ENCODE measurements at places on chromosomes 1 and 21.

- DNase-seq = no peak
Observed at GRCh38 chr1:30903343-30904034, 5.1 kb downstream of the SDC3 start.

DNA sequence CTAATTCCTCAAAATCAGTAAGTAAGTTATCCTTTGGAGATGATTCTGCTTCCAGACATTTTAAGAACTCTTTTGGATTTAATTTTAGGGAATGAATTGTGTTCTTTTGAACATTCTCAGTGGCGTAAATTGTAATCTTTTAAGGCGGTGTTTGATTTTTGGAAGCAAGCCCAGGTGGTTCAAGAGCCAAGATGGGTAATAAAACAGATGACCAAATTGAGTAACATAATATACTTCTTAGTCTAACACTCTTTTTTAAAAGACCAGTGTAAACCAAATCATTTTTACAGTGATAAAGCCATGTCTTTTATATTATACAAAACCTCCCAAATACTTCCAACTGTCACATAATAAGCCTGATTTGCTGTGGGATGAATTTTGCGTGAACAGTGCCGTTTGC lies 133.8 kb downstream of the LRRC40 start:
- no peak for DNase-seq

DNA sequence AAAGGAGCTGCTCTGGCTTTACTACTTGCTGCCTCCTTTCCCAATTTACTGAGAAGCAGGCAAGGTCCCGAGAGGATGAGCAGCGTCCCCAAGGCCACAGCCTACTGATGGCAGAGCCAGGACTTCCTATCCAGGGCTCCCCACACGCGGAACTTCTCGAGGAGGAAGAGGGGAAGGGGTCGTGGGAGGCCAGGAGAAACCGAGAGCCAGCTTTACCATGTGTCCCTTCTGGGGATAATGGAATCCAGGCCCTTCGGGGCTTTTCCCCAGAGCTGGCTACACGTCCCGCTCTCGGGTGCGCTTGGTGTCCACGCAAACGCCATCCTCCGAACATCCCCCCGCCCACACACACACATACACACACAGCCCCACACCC lies 4.3 kb upstream of the CCN1 start:
- DNase-seq = no peak

- DNase-seq = no peak
Observed at GRCh38 chr1:2977886-2978611, 43.2 kb upstream of the ACTRT2 start.

- DNase-seq = no peak
Observed at GRCh38 chr1:47187231-47187925, 2.5 kb downstream of the PDZK1IP1 start.

- DNase-seq = no peak
Observed at GRCh38 chr21:26185446-26185845, 14.9 kb upstream of the APP start.

- DNase-seq = no peak
Observed at GRCh38 chr1:101190441-101190840, 46.4 kb upstream of the S1PR1 start.

DNA sequence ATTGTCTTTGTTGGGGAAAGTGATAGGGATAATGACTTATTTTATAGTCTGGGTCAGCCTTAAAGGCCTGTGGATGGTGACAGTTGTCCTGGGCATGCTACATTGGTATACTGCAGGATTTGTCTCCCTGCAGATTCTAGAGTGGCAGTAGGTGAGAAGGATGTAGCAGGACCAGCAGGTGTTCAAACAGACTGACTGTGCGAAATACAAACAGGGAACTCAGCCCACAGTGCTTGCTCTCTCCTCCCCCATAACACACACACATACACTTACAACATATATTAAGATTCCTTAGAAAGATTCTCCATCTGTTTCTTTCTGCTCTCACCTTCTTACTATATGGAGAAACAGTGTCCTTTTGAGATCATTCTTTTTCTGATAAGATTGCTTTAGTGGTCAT lies 6.9 kb downstream of the PDE4B start:
- DNase-seq = no peak

DNA sequence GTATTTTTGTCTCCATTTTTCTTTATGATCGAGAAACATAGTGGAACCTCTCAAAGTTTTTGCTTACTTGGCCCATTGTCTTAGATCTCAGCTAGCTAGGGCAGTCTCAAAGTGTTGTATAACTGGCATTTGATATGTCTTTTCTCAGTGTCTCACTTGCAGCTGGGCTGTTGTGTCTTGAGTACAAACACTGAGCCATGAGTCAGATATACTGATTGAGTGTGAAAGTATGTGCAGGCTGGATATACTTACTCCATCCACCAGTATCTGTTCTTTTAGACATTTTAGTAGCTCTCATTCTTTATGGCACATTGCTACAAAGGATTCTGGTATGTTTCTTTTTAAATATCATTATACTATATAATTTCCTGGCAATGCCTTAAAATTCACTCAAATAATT lies 14.3 kb upstream of the GPR52 start:
- no peak for DNase-seq

DNA sequence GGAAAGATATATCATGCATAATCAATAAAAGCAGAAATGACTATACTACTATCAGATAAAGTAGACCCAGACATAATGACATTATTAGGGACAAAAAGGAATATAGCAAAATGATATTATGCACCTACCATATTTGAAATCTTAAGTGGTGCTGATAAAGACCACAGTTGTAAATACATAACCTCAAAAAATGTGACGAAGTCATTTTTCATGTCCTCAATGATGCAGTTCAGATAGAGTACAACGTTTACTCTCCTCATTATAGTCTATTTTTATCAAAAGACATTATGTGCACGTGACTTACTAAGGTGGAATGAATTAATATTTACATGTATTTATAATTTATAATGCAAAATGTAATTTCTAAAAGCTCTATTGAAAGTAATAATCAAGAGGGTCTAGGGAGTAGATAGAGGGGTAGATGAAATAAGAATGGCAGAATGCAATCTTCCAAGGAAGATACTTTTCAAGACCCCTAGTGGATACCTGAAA lies 61.7 kb upstream of the TNFSF4 start:
- DNase-seq = no peak

DNA sequence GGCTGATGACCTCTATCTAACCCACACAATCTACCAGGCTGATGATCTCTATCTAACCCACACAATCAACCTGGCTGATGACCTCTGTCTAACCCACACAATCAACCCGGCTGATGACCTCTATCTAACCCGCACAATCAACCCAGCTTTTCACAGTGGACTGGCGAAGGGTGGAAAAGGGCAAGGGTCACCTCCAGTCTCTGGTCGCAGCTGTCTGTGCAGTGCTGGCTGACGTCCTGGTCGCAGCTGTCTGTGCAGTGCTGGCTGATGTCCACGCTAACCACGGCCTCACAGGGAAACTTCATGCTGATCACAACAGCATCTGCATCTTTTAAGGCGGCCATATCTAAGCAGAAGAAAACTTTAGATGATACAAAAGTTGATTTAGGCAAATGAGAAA lies 12.2 kb upstream of the CCDC27 start:
- no peak for DNase-seq

DNA sequence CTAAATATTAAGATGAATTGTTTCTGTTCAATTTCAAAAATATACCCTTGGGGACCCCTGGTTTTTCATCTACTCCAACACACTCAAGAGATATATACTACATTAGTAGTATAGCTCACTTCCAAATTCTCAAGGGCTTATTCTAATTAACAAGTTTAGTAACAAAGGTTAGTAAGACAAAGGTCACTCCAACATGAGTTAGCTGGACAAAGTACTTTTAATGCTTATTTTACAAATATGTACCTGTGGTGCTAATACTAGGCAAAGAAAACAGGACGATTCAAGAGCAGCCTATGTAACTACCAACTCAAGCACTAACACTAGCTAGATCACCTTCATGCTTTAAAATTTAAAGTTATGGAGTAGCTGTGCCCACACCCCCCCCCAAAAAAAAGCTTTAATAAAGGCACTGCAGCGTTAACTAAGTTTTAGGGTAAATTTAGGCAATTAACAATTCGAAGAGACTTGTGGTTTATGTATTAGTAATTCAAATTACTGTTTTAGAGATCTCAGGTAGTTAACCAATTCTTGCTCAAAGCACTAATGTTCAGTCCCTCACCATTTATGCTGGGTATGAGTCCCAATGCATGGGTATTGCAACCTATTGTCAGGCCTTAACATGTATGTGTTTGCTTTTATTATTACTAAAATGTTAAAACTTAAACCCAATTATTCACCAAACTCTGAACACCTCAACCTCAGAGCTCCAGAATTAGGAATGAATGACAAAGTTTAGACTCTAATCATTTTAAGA lies 14.1 kb downstream of the HNRNPU start:
- no peak for DNase-seq
